ENCODE measurements at places on chromosomes 1 and 21.

DNA sequence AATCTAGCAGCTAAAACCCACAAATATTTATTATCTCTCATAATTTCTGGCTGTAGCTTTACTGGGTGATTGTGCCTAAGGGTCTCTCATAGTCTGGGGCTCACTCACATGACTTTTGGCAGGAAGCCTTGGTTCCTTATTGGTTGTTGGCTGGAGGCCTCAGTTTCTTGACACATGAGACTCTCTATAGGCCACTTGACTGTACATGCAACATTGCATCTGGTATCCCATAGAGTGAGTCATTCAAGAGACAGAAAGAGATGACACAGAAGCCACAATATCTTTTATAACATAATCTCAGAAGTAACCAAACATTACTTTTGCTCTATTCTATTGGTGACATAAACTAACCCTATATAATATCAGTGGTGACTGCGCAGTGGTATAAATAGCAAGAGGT, 128.5 kb upstream of the HNRNPU start:
- DNase-seq, result no peak

- no peak for DNase-seq
Observed at GRCh38 chr1:234879147-234880080, 249.2 kb downstream of the TOMM20 start.

DNA sequence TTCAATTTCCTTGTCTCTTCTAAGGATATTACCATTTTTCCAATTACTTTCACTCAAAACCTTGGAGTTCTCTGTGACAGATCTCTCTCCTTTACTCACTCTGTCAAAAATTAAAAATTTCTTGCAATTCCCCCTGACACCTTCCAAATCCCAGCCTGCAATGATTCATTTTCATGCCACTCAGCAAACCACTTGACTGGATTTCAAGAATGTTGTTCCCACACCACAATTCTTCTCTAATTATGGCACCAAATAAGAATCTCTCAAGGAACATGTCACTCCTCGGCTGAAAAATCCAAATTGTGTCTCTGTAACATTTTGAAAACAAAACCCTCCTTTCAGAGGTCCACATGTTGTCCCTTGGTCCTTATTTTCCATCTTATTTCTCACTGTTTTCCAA, 438.9 kb upstream of the ZP4 start:
- DNase-seq, result no peak

DNA sequence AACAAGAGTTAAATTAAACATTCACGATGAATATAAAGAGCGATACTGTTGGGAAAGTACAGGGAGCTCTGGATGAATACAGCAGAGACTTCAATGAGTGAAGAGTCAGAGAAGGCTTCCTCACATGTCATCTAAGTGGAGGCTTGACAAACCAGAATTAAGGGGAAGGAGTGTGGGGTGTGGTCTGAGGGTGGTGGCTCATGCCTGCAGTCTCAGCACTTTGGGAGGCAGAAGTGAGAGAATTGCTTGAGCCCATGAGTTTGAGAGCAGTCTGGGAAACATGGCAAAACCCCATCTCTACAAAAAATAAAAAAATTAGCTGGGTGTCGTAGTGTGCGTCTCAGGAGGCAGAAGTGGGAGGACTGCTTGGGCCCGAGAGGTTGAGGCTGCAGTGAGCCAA, 8.7 kb downstream of the SDHB start:
- no peak for DNase-seq

- no peak for DNase-seq
Observed at GRCh38 chr1:66535853-66536252, 1.9 kb downstream of the SGIP1 start.

DNA sequence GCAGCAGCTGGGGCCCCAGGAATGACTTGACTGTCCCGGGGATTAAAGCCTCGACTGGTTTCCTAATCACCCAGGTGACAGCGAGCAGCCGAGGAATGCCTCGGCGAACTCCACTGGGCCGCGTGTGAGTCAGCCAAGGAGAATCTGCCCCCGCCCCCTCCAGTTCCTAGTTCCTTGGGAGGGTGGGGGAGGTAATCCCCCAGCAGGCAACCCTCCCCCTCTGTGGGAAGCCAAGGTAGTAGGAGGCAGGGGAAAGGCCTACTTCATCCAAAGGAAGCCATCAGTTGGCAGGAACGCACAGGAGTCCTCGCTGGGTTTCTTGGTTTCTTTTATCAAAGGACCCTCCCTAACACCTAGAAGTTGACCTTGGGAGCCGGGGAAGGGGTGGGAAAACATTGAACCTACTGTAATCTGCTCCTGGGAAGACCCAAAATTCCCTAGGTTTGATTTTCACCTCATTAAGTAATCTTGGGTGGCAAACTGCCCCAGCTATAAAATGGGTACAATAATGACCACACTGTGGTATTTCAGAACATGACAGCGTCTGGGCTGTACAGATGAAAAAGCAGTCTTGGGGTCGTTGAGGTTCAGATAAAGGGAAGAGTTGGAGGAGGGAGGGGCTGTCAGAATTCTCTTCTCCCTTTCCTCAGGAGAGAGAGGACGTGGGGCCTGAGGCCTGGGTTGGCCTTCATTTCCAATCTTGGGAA, 1.4 kb downstream of the TENT5B start:
- no peak for DNase-seq

- no peak for DNase-seq
Observed at GRCh38 chr1:53560581-53561502, 101.6 kb downstream of the DMRTB1 start.

GRCh38 chr1:236753516-236753915, 41.6 kb upstream of the MTR start:
- DNase-seq, result no peak

DNA sequence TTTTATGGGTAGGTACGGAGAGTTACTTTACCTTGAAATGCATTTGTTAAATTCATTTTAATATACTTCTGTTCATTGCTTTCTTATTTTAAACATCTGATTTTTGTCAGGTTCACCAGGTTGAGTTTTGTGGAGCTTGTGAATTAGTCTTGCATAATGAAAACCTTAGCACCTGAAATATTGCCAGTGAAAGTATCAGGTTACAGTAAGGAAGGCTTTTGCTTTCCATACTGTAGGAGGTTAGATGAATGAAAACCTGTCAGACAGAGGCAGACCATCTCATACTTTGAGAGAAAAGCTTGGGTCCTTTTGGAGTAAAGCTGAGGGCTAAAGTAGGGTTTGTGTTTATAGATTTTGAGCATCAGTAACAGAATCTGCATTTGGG, 34.7 kb downstream of the THRAP3 start:
- DNase-seq, result no peak

- no peak for DNase-seq
Observed at GRCh38 chr1:229180161-229180560, 90.8 kb upstream of the RAB4A start.

GRCh38 chr1:157357111-157357510, 195.2 kb downstream of the FCRL5 start:
- DNase-seq, result no peak

- no peak for DNase-seq
Observed at GRCh38 chr1:70441392-70442035, 30.4 kb downstream of the CTH start.

DNA sequence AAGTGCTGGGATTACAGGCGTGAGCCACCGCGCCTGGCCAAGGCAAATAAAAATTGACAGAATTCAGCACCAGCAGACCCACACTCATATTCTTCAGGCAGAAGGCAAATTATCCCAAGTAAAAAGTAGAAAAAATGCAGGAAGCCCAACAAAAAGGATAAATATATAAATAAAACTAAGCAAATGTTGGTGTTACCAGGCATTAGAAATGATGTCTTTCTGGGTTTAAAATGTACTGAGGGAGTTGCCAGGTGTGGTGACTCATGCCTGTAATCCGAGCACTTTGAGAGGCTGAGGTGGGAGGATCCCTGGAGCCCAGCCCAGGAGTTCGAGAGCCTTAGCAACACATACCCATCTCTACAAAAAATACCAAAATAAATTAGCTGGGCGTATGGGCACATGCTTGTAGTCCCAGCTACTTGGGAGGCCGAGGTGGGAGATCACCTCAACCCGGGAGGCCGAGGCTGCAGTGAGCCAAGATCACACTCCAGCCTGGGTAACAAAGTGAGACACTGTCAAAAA, 6.3 kb downstream of the INTS11 start:
- no peak for DNase-seq

- no peak for DNase-seq
Observed at GRCh38 chr1:16120407-16120806, 35.5 kb downstream of the EPHA2 start.

DNA sequence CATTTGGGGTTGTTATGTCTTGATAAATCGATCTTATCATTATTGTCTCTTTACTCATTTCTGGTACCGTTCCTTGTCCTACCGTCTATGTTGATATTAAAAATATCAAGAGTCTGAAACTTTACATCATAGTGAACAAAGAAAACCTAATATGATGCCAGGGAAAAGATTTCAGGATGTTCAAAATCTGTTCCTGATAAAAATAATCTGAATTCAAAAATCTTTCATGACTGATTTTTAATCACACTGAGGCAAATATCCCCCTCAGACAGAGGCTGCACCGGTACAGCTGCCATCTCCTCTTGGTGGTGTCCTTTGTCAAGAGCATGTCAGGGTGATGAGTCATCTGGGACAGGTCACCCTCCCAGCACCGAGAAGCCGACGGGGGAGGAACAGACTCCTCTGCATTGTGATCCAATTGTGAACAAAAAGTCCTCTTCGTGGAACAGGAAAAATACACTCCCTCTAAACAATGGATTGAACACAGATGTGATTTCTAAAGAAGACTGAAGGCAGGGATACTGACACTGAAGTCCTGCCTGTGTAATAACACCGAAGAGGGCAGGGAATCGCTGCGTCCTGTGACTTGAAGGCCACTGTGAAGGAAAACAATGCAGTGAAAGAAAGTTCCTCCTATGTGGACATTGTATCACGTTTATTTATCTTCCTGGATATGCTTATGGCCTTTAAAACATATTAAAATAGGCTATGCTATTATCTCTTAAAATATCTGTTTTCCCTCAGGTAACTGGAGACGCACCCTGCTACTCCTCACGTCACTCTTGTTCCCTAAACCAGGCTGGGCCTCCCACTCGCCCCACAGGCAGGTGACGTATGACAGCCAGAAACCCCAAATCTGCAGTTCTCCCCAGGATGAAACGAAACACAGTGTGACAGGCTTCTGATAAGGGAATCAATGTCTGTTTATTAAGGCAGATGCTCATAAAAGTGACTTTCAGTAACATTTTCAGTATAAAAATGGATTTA, 4.3 kb upstream of the SPATC1L start:
- DNase-seq, result no peak

DNA sequence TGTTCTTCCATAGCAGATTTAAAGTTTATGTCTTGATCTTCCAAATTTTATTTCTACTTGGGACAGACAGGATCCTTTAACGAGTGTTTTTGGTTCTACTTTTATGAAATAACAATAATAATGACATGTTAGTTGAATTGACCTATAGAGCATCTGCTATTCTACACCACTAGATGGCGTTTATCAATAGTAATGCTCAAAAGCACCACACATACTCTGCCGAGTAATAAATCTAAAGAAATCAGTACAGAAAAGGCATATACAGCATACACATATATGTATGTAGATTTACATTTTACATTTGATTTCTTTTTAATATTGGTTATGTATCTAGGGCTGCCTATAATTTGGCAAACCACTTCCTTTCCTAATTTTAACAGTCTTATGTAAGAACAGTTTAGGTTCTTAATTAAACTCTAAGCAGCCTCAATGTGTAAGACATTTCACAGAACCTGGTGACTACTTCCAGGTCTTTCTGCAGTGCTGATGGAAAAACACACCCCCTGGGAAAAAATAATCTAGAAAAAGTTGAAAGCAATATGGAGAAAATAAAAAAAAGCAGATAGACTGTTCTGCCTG, 5.9 kb upstream of the SIPA1L2 start:
- DNase-seq, result no peak

DNA sequence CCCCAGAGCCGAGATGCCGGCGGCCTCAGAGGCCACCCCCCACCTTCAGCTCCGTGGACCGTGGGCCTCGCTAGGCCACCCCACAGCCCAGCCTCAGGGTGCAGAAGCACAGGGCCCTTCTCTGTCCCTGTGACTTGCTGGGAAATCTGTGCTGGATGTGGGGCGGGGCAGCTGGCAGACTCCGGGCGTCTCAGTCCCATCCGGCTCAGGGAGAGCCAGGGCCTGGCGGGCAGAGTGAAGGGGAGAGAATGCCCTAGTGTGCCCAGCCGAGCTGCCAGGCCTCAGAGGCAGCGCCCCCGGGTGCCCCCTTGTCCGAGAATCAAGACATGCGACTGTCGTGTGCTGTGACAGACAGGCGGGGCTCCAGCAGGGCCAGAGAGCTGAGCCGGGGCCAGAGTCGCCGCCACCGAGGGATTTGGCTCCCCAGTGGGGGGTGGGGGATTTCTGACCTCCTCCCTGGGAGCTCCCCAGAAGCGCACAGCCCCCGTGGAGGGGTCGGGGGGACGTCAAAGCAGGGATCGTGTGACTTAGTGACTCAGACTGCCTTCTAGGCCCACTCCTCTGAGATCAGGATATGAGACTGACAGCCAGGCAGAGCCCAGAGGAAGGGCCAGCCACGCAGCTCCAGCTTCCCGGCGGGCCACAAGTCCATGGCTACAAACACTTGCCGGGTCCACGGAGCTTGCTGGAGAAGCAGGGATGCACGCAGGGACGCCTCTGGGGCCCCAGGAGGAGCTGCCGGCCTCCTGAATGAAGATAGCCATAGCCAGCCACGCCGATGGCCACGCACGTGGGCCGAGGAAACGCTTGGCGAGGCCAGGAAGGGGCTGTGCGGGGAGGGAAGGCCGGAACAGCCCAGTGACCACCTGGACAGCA, 11.9 kb downstream of the COL6A1 start:
- DNase-seq, result no peak

DNA sequence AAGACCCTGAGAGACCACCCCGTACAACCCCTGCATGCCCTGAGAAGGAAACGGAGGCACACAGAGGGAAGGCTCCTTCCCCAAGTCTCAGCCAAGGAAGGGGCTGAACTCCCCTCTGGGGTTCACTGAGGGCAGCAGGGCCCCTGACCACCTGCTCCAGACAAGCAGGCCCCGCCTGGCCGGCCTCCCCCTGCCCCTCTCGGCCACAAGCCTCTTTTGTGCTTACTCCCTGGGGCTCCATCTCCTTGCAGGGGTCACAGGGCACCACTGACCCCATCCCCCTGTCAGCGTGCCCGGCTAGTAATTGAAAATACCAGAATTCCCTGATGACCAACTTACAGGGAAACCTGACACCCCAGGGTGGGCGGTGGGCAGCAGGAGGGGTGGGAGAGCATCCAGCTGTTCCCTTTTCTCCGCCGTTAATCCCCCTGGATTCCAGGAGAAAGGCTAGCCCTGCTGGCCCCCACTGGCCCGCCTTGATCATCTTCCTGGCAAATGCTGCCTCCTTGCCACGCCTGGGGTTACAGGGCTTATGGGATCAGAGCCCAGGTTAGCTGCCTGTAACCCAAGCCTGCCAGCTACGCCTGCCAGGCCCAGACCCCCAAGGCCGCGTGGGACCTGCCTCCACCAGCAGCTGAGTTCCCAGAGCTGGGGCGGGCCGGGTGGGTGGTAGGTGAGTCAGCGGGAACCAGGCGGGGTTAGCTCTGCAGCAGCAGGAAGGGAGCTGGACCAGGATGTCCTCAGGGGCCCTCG, 96.1 kb downstream of the LACTBL1 start:
- DNase-seq, result no peak

Measured in activated CD8-positive, alpha-beta memory T cell treated with anti-CD3 and anti-CD28 coated beads for 48 hours (primary cell).